WTC11 (cell line): ENCODE measurements at places on chromosomes 12 and 14. TPM values are rescaled to one million over a fixed set of nuclear protein-coding genes. Genes with fewer than 3 reads are reported as not detected.
A peak's percentile ranks its signal among the peaks of the same experiment; 100 is the strongest.

The RERGL gene
- total RNA-seq: 0.18 TPM in 1 of 3 replicates, not detected in the others

The NGB gene
- total RNA-seq: 0.14 to 0.46 TPM (median 0.33 TPM) in 3 replicates

The DIP2B gene
- total RNA-seq: 20.6 to 26.1 TPM (median 22.0 TPM) in 3 replicates

The ARMH4 gene
- 11.8 to 12.2 TPM (median 12.1 TPM) in 3 replicates for total RNA-seq

The CLEC7A gene
- 0.09 to 0.92 TPM (median 0.48 TPM) in 3 replicates for total RNA-seq

The HSPA2 gene
- 30.2 to 43.9 TPM (median 40.7 TPM) in 3 replicates for total RNA-seq

The TROAP gene
- 78.5 to 89.2 TPM (median 80.0 TPM) in 3 replicates for total RNA-seq

The CLEC14A gene
- 0.09 to 0.23 TPM (median 0.15 TPM) in 3 replicates for total RNA-seq

DNA sequence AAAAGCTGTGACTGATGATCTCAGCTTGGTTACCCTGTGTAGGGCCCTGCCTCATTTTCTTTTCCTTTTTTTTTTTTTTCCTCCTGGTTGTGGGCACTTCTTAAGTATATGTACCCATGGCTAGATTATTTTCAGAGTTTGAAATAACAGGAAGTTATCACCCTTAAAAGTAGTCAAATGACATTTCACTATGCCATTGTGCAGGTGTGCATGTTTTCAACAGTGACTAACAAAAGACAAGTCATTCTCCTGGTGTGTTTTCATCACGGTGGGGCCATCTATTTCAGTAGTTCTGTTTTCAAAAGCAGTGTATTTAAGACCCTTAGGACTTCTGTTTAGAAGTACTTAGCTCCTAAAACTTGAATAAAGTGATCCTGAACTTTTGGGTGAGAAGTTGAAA is 15.0 kb downstream of the GABARAPL1 start:
- no peak for DNase-seq

GRCh38 chr14:38950676-38951075 is 152.4 kb downstream of the SEC23A start:
- no peak for DNase-seq

DNA sequence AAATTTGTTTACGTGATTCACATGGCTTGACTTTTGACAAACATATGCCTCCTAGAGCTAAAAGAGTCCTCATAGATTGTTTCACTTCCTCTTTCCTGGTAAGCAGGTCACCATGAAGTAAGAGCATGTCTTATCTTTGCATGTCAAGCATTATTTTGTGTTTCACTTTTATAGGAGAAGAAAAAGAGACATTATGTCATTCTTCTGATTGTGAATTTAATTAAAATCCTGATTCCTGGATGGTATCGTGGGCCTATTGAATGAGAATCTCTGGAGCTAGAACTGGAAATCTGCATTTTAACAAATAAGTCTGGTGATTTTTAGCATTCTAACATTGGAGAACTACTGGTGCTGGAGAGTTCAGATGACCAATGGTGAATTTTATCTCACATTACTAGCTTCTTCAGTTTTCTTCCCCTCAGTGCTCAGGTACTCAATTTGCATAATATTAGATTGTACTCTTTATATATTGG is 218.6 kb upstream of the ATP2B1 start:
- DNase-seq: no peak

GRCh38 chr12:52805000-52805399 is 8.9 kb downstream of the KRT4 start:
- DNase-seq: peak; percentile 45

GRCh38 chr12:68235576-68235975 is 10.0 kb upstream of the IL26 start:
- DNase-seq: no peak

DNA sequence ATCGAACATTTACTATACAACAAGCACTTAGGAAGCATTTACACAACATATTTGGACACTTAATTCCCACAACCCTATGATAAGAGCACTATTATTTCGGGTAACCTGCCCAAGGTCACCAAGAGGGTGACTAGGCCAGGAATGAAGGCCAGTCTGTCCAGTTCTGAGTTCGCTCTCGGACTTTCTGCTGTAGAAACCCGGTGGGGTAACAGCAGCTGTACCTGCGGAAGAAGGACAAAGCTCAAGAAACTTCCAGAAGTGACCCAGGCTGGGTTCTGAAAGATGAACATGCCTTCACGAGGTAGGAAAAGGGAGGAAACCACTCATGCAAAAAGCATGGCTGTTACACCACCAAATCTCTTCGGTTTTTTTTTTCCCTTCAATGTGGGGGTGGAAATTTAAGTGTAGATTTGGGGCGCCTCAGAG is 10.8 kb downstream of the PLA2G1B start:
- DNase-seq: no peak

GRCh38 chr12:22856178-22856577 is 231.2 kb downstream of the ETNK1 start:
- no peak for DNase-seq

DNA sequence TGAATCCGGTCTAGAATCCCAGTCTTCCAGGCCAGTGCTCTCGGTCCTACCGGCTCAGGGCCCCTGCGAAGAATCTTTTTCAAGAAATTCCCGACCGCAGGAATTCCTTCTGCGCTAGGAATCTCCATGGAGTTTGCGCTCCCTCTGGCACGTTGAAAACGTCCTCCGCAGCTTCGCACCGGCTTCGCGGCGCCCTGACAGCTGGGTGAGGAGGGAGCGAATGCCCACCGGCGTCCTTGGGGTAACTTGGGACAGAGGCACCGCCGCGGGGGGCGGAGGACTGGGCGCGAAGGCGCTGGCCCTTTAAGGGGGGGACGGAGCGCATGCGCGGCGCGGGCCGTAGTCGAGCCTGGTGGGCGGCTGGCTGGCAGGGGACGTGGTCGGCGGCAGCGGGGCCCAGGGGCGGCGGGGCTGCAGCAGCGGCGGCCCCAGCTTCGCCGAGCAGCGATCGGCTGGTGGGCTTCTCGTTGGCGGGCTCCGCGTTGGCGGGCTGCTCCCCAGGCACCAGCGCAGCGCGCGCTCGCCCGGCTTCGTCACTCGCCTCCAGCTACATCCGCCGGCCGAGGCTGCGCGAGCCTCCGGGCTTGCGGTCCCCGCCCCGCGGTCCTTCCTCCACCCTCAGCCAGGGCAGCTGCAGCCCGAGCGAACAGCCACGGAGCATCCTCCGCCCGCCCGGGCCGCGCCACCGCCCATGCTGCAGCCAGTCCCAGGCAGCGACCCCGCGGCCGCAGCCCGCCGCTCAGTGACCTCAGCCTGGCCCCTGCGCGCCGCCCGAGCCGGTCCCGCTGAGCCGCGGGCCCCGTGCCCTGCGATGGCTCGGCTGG is at the start of gene VASH1:
Gene VASH1 (plus strand): TSS at position 333 of the 824 bp plus-strand sequence. CDS start 1,354 bp downstream, outside the sequence.
- DNase-seq: peak; percentile 59

- no peak for DNase-seq
These were observed 8.5 kb downstream of the LRTM2 start for GRCh38 chr12:1828856-1829255.

- no peak for DNase-seq
These were observed 96.7 kb downstream of the ETV6 start for GRCh38 chr12:11746024-11746771.

GRCh38 chr14:20808162-20808483 is 5.5 kb upstream of the RNASE1 start:
- DNase-seq: no peak

- DNase-seq: no peak
These were observed 83.4 kb downstream of the NAV3 start for GRCh38 chr12:77914081-77914488.

DNA sequence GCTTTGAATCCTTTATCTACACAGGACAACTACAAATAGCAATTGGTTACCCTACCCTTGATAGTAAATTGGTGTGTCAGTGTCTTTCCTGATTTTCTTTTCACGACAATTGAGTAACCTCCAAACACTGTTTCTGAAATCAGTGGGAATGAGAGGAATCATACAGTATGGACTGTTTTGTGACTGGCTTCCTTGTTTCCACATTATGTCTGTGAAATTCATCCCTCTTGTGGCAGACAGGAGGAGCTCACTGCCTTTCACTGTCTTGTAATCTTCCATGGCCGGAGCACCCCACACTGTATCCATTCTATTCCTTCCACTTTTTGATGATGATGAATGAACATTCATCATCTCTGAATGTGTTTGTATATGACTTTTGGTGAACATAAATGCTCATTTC is 164.0 kb upstream of the PZP start:
- no peak for DNase-seq

DNA sequence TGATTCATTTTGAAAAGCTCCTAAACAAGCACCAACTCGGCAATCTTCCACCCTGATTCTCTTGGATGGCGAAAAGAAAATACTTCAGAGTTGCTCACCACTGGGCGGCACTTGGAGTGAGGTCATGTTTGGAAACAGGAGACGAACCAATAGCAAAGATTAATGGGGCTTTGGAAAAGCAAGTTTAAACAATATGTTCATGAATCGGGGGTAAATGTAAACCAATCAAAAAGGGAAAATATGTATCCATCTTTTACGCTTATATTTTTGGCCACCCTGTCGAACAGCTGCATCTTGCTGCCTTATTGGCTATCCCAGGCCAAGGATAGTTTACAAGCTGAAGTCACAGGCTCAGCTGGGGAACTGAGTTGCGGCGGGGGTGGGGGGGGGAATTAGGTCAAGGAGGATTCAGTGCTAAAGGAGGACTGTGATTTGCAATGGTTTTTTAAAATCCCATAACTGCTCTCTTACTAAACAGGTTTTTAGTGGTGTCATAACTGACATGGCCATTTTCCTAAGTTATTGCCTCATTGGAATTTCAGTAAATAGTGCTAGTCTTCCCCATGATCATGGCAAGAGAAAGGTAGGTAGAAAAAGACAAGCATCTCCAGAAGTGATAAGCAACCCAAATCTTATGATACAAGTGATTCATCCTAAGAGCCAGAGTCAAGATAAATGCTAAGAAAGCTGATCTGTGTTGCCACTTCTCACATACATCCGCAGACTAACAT is 210.6 kb downstream of the PHLDA1 start:
- DNase-seq: no peak

DNA sequence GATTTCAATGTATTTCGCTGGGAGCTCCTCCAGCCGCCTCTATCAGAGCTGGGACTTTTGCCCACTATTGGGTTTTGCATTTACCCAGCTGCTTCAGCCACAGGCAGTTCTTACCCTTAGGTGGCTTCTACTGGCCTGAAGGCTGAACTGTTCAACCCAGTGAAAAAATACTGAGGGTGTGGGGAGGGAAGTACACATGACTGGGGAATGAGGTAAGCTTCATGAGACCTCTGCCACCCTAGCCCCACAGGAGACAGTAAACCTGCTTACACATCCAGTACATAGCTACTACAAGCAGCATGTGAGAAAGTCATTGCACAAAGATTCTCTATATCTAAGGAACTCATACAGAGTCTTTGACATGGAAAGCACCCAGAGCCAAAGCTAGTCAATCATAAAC is 411.1 kb downstream of the SYT1 start:
- DNase-seq: no peak

DNA sequence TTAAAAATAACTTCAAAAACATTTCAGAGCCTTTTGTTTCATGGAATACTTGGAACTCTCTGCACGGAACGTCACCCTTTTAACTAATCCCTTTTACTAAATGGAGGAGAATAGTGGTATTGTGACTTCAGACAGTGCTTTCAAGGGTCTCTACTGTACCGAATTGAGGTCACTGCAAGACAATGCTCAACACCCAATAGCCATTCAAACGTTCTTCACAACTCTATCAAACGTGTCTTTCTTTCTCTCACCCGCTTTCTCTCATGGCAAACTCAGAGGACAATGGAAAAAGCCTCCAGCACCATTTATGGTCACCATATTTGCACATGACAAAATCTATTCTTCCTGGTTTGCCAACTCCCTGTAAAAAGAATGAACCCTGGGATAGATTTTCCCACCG is 132.1 kb upstream of the SOX5 start:
- no peak for DNase-seq

- DNase-seq: no peak
These were observed 25.2 kb downstream of the WNK1 start for GRCh38 chr12:777550-778047.
